ENCODE measurements at places on chromosomes 16 and 17.

- no peak for DNase-seq
These were observed 24.0 kb downstream of the CDIP1 start for GRCh38 chr16:4514606-4515005.

- DNase-seq = no peak
These were observed 6.5 kb upstream of the CAPNS2 start for GRCh38 chr16:55559933-55560516.

GRCh38 chr17:40447806-40448205 is 4.6 kb downstream of the IGFBP4 start:
- no peak for DNase-seq

DNA sequence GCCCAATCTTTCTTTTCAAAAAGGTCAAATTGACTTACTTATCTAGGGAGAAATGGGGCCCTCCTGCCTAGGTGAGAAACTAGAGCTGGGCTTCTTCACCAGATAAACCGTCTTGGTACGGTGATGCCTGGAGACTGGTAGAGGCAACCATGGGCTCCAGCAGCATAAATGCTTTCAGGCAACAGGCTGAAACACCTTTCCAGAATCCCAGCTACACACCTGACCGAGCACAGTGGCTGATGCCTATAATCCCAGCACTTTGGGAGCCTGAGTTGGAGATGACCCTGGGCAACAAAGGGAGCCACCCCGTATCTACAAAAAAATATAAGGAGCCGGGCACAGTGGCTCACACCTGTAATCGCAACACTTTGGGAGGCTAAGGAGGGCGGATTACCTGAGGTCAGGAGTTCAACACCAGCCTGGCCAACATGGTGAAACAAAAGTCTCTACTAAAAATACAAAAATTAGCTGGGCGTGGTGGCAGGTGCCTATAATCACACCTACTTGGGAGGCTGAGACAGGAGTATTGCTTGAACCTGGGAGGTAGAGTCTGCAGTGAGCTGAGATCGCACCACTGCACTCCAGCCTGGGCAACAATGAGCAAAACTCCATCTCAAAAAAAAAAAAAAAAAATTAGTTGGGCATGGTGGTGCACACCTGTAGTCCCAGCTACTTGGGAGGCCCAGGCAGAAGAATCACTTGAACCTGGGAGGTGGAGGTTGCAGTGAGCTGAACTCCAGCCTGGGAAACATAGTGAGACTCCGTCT is 8.0 kb downstream of the TRAF4 start:
- no peak for DNase-seq

DNA sequence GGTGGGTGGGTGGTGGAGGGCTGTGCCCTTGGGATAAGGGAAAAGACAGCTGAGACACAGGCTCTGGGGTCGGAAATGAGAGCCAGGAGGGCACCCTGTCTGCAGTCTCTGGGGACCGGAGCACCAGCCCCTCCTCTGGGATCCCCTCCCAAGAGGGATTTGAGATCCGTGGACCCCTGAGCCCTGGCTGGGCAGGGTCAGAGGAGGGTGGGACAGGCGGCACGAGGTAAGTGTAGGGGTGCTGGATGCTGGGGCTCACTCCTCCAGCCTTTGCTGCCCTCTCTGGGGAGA is 425 bp downstream of the SGSH start:
- DNase-seq = no peak

DNA sequence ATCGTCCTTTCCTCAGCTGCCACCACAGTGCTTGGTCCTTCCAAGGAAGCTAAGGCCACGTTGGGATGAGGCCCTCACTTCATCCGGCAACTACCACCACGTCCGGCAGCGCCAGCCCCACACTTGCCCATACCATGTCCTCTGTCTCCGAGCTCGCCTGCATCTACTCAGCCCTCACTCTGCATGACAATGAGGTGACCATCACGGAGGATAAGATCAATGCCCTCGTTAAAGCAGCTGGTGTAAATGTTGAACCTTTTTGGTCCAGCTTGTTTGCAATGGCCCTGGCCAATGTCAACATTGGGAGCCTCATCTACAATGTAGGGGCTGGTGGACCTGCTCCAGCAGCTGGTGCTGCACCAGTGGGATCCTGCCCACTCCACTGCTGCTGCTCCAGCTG is 44.9 kb downstream of the TTC19 start:
- no peak for DNase-seq

Measured in NCI-H748 treated with DMSO at 0.1 percent for 48 hours (cell line).